D721Med (cell line): ENCODE measurements at places on chromosomes 6 and 20.

- no peak for DNase-seq
These were observed 54.9 kb downstream of the PXDC1 start for GRCh38 chr6:3696525-3697088.

GRCh38 chr6:135826236-135826804 lies 25.2 kb upstream of the PDE7B start:
- no peak for DNase-seq

- DNase-seq, result no peak
These were observed 90.6 kb upstream of the SYNDIG1 start for GRCh38 chr20:24378661-24379483.

- DNase-seq, result no peak
These were observed 10.5 kb upstream of the TBX18 start for GRCh38 chr6:84774985-84775284.

- DNase-seq, result no peak
These were observed 43.6 kb downstream of the CTCFL start for GRCh38 chr20:57481281-57481711.

DNA sequence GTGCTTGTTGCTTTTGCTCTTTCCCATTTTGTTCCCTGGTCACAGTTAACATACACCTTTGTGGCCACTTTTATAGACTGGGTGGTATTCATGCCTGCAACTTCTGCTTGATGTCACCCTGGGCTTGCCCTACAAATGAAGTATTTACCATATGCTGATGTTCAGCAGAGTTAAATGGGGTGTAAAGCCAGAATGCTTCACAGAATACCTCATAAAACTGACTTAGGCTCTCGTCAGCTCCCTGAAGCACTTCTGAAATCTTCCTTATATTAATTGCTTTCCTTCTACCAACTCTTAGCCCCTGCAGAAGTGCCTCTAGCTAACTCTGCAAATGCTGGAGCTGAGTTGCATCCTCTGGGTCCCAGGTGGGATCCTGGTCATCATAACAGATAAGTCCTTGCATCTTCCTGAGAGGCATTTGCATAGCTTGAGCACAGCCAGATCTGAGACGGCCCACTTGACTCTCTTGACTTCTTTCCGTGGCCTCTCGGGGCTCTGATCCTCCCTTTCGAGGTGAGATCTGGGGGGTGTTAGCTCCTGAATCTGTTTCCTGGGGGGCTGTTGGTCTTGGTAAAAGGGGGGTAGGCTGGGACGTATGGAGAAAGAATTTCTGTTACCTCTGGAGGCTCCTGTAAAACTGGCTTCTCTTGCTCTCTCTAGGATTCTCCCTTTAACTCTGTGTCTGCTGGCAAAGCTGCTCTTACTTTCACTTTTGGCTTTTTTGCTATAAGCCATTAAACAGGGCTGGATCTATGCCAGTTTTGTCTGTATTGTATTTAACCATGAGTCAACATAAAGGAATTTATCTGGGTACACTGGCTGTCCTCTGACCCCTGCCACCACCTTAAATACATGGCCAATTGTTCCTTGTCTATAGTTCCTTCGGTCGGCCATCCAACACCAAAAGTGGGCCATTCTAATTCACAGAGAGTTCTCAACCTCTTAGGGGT lies 223.0 kb upstream of the SYNCRIP start:
- DNase-seq, result no peak

- DNase-seq, result no peak
These were observed 929.9 kb upstream of the EPHA7 start for GRCh38 chr6:94349227-94349626.

DNA sequence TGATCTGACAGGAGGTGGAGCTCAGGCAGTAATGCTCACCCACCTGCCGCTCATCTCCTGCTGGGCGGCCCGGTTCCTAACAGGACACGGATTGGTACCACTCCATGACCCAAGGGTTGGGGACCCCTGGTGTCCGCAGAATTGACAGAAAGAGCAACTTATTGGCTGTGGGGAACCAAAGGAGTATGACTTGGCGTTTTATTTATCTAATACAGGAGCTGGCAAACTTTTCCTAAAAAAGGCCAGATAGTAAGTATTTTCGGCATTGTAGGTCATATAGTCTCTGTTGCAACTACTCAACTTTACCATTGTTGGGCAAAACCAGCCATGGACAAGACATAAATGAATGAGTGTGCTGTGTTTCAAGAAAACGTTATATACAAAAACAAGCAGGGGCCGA lies 44.4 kb upstream of the TRAF3IP2 start:
- no peak for DNase-seq

GRCh38 chr6:44232676-44233566 lies 9.5 kb downstream of the SLC29A1 start:
- DNase-seq, result no peak

- no peak for DNase-seq
These were observed 66.2 kb downstream of the SESN1 start for GRCh38 chr6:109028439-109028838.

- no peak for DNase-seq
These were observed 512 bp upstream of the HDGFL1 start for GRCh38 chr6:22568854-22569253.

DNA sequence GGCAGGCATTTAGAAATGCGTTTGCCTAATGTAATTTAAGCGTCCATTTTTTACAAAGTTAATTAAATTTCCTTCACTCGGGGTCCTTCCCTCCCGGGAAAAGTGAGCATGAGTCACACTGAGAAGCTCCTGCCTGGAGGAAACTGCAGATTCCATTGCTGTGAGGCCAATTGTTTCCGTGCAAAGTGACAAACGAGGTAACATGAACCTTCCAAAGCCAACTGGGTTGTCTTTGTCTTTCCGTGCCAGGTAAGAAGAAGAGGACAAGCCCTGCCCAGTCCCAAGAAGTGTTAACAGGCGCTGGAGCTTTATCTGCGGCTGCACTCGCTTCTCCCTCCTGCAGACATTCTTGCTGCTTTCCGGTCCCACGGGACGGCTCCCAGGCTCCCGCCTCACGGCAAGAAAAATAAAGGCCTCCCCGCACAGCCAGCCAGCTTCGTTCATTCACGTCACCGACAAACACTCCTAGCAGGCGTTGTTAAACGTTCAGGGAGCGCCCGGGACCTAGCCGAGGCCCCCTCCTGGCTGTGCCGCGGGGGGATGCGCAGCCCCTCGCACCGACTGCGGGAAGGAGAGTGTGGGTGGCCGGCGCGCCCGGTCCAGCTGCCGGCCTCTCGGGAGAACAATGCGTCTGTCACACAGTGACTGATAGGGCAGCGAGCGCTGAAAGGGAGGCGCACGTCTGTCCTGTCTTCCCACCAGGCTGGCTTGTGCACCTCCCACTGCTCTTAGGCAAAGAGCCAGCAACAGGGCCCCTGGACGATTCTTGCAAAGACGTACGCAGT lies 61.5 kb upstream of the HDDC2 start:
- DNase-seq, result no peak

DNA sequence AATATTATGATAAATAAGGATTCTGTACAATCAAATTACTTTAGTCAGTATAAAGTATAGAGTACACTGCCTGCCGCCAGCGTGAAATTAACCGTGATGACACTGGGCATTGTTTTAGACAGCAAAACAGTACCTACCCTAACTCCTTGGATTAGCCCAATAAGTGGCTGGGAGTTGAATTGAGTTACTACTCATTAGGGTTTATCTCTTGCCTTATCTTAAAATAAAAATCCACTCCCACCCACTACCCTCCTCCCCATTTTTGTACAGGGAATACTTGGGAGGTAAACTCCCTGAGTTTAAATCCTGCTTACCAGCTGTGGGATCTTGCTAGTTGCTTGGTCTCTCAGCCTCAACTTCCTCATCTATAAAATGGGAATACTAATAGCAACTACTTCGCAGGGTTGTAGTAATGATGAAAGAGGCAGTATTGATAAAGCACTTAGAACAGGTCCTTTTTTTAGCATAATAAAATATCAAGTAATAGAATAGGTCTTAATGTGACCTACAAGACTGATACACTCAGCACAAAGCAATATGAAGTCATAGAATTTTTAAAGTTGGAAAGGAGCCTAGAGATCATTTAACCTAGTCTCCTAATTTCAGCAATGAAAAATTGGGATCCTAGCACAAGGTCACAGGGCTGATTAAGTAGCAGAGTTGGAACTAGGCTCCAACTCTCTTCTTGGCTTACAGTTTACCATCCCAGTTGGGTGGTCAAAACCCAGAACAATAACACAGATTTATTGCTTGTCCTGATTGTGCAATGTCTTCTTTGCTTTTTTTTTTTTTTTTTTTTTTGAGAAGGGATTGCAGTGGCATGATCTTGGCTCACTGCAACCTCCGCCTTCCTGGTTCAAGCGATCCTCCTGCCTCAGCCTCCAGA lies 23.8 kb downstream of the PHACTR2 start:
- DNase-seq, result no peak

- no peak for DNase-seq
These were observed 241.9 kb upstream of the MOCS1 start for GRCh38 chr6:40176152-40176551.

GRCh38 chr6:130513770-130514169 lies 148.0 kb downstream of the TMEM200A start:
- DNase-seq, result no peak

DNA sequence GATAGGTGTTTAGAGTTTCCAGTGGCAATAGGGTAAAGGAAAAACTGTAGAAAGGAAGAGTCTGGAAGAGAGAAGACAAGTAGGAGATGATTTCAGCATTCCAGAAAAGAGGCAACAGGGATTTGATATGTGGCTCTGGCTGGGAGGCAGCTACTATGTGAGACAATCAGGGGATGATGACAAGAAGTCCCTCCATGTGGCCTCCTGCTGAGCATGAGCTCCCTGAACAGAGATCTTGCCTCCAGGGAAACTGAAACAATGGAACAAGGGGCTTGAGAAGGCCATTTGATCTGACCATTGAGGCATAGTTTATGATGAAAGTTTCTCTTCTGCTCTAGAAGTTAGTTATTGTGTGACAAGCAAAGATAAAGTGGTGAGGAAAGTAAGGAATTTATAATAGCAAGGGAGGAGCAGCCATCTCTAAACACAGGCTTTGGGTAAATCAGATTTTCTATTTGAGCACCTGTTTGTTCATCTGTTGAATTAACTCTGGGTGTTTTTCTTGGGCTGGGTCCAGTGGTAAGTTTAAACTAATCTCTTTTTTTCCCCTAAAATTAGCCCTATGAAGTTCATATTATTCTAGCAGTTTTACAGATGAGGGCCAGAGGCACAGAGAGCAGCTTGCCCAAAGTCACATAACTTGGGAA lies 3.0 kb upstream of the GPX5 start:
- DNase-seq, result no peak

- no peak for DNase-seq
These were observed 207.6 kb upstream of the MYLIP start for GRCh38 chr6:15921243-15921642.

GRCh38 chr20:45405571-45406259 lies 2.4 kb upstream of the DBNDD2 start:
- no peak for DNase-seq

DNA sequence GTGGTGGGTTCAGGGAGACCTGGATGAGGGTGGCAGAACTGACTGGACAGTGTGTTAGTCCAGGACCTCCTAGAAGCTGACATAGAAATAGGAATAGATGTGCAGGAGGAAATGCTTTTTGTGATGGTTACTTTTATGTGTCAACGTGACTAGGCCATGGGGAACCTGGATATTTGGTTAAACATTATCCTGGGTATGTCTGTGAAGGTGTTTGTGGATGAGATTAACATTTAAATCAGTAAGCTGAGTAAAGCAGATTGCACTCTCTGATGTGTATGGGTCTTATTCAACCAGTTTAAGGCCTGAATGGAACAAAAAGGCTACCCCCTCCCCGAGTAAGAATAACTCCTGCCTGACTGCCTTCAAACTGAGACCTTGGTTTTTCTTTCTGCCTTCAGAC lies 219.3 kb downstream of the DHX35 start:
- no peak for DNase-seq

DNA sequence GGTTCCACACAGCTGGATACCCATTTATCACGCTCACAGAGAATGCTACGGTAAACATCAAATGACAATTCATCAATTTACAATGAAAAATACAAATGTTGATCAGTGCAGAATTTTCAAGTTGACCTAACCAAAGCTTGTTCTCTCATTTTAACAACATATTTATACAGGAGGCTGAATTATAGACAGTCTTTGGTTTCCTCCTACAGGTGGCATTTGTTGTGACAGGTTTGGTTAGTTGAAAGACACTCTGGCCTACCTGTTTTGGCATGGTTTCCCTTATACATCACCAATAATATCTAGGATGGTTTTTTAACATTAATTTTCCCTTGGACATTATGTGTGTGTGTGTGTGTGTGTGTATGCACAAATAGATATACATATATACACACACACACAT lies 642.5 kb upstream of the MMS22L start:
- DNase-seq, result no peak

- no peak for DNase-seq
These were observed 1.4 kb downstream of the MAPK13 start for GRCh38 chr6:36131511-36132245.

GRCh38 chr6:148169706-148170105 lies 172.9 kb upstream of the SASH1 start:
- no peak for DNase-seq

DNA sequence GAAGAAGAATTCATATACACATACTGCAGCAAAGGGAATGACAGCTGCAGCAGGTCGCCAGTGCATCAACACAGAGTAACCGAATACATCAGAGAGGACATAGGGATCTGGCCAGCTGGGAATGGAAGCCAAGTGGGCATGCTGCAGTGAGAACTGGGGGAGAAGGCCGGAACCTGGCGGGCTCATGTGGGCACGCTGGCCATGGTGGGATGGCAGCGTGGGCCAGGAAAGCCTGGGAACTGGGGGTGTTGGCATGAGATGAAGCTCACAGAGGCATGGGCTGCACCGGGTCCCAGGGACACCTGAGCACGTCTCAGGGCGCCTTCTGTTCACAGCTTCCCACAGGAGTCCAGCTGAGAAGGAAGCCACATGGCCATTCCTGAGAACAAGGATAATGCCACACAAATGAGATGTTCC lies 139.5 kb upstream of the AGPAT4 start:
- DNase-seq, result no peak

GRCh38 chr6:139549561-139550070 lies 175.2 kb upstream of the CITED2 start:
- no peak for DNase-seq

DNA sequence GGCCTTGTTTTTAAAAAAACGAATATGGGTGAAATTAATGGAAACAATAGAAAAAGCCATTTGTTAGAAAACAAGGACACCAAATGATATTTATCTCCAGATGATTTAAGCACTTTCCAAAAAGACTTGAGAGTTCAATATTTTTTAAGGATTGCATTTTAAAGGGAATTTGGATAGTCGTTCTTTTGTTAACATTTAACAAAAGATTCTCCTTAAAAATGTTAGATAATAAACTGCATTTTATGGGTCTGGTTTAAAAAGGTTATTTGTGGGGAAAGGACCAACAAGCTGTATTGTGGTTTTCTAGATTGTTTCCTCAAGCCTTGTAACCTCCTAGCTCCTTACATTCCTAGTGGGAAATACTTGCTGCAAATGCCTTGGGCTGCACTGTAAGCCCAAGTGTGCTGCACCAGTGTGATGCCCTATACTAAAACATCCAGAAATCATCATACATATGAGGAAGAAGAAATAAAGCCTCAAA lies 1.5 kb upstream of the PHIP start:
- no peak for DNase-seq

GRCh38 chr6:141347086-141347485 lies 785.6 kb upstream of the GJE1 start:
- DNase-seq, result no peak

- no peak for DNase-seq
These were observed 37.2 kb downstream of the DAAM2 start for GRCh38 chr6:39829331-39829730.

- no peak for DNase-seq
These were observed 280.3 kb upstream of the JARID2 start for GRCh38 chr6:14965424-14966075.
